ENCODE measurements at places on chromosomes 12 and 14.

DNA sequence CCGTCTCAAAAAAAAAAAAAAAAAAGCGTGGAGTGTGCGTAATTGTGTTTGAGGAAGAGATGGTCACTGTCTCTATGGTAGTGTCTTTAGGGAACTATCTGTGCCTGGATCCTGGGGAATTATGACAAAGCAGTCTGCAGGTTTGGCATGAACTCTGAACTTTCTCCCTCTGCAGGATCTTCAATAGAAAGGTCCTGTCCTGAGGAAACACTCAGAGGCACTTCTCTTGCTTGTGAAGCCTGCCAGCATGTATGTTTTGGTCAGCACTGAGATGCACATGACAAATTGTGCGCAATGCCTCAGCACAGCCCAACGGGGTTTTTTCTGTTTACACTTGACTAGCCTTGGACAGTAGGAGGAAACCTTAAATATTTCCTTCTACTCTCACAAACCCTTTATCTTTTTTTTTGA lies 46.6 kb downstream of the ATF7 start:
- DNase-seq: no peak

DNA sequence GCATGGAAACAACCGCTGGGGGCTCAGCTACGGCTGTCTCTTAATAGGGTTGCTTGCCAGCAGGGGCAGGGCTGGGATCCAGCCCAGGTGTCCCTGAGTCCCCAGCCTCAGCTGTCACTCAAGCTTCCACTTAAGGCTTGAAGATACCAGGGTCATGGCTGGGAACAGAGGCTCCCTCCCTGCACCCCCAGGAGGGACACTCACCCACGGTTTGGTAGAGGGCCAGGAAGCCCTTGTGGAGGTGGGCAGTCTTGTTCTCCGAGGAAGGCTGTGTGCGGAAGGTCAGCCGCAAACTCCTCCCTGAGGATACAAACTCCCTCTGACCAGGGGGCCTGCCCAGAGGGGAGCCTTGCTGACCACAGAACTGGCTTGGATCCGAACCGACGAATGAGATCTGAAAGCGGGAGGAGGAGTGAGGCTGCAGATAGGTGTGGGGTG lies 7.3 kb downstream of the C1RL start:
- DNase-seq: no peak

DNA sequence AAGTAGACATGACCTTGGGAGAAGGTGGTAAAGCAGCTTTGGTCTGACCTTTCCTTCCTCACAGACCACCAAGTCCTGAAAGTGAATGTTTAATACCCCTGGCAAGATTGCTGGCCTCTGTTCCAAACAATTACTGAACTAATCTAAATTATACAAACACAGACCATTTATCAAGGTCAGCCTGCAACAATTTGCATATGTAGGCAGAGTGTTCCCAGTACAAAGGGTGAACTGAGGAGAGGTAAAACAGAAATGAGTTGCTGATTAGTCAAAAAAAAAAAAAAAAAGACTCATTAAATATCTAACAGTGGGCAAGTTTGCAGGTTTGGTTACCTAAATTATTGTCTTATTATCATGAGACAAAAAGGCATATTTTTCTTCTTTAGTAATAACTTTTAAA lies 506.5 kb downstream of the TMEM117 start:
- DNase-seq: no peak

DNA sequence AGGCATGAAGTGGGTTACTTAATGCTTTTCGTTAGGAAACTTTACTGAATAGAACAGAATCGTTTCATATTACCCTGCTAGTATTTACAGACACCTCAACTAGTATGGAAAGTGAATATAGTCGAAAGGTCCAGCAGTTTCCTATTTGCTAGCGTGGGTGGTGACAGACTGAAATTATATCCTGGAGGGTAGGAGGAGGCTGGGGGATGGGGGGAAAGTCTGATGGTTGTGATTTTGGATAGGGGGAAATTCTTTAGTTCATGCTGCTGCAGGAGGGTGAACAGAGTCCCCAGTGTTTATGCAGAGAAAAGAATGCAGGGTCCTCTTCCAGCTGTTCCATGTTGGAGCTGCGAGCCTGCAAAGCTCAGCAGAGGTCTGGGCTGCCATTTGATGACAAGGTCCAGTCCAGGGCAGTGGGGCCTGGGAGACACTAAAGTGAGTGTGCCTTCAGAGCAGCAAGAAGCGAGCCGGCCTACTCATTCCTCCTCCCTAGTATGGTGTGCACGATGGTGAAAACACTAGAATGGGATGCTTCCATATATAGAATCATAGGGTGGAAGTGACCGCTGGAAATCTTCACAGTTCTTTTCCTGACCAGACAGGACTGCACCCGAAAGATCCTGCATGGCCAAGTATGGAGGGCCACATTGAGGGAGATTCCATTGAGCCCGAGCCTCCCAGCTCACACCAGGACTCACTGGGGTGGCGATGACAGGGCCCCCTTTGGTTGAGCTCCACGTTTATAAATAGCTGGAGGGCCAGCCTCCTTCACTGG lies 2.1 kb downstream of the SAMD4A start:
- DNase-seq: no peak

DNA sequence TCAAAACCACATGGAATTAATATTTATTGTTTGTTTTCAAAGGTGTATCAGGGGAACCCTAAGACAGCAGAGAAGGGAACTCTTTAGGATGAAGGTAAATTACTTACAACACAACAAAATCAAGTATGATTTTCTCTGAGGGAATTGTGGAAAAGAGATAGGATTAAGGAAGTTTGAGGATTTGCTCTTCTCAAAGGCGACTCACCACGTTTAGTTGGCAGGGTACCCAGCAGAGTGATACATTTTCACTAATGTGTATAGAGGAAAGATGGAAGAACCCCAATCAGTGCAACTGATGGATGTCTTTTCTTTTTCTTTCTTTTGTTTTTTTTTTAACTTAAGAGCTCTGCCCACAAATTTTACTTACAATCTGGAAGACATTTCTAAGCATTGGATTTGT lies 499.2 kb downstream of the CCER1 start:
- DNase-seq: no peak

DNA sequence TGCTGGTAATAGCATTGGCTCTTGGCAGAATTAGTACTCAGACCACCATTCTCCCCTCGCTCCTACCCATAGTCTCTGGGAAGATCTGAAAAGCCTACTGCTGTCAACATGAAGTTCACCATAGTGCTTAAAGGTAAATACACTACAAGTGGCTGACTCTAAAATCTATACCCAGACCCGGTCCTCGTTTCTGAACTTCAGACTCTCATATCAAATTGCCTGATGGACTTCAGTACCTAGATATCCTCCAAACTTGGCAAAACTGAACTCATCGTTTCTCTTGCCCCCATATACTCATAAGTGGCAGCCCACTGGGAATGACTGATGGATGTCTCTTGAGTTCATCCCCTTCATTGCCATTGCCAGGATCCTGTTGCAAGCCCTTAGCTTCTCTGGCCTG lies 67.3 kb downstream of the VCPKMT start:
- no peak for DNase-seq

DNA sequence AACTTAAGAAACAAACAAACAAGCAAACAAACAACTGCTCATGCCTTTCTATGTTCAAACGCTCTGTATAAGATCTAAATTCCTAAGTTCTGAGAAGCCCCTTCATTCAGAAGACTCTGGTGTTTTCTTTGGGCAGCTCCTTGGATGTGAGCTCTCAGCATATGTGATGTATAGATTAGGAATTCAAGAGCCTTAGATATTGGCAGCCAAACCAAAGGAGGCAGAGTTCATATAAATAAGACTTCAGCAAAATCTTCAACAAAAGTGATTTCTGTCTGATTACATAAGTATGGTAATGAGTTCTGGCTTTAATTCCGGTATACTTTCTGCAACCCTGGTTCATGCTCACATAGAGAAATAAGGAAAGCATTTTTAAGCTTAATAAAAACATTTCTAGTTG lies 145.6 kb downstream of the DYRK2 start:
- no peak for DNase-seq

DNA sequence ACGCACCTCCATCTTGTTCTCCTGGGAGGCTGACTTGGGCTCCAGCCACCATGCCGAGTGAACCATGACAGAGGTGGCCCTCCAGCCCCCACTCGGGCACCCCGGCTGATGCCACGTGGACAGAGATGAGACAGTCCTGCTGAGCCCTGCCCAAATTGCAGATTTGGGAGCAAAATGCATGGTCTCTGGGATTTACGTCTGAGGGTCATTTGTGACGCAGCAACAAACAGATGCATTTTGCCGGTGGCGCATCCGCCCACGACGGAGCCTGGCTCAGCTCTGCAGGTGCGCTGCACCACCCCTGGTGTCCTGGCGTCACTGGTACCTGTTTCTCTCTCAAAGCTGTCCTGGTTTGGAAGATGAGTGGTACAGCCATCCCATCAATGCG lies 31.1 kb upstream of the INF2 start:
- no peak for DNase-seq

GRCh38 chr12:107539196-107539939 lies 146.2 kb upstream of the PWP1 start:
- no peak for DNase-seq
